CD4-positive, alpha-beta T cell (primary cell): ENCODE measurements at places on chromosomes 16 and 17. TPM values are rescaled to one million over a fixed set of nuclear protein-coding genes. Genes with fewer than 3 reads are reported as not detected.

DNA sequence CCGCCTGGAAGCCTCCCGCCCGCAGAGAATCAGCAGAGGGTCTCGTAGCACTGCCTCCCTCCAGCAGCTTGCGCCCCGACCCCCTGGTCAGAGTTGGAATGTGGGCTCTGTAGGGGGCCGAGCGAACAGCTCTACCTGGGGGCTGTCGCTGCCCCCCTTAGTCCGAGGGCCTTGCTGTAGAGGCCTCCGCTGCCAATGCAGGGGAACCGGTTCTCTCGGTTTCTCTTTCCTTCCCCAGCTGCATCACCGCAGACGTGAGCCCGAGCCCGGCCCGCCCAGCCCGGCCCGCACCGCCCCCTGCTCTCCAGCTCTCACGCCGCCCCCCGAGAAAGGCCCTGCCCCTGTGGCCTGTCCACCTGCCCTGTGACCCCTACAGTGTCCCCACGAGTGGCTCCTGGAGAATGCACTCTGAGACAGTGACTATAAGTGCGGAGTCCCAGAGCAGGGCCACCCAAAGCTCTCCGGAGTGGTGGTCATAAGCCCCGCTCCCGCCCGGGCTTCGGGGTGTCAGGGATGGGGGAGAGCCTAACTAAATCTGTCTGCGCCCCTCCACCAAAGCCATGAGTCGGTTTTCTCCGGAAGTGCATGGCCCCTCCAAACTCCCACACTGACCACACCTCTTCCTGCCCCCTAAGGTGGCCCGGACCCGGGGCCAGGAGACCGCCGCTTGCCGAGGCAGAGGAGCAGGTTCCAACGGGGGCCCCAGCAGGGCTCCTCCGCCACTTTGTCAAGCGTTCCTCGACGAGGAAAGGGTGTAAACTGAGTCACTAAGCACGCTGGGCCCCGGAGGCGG lies 1.7 kb downstream of the ARHGAP27 start:
- DNase-seq = no peak

- DNase-seq = no peak
Observed at GRCh38 chr16:78117391-78117790, 17.9 kb downstream of the WWOX start.

DNA sequence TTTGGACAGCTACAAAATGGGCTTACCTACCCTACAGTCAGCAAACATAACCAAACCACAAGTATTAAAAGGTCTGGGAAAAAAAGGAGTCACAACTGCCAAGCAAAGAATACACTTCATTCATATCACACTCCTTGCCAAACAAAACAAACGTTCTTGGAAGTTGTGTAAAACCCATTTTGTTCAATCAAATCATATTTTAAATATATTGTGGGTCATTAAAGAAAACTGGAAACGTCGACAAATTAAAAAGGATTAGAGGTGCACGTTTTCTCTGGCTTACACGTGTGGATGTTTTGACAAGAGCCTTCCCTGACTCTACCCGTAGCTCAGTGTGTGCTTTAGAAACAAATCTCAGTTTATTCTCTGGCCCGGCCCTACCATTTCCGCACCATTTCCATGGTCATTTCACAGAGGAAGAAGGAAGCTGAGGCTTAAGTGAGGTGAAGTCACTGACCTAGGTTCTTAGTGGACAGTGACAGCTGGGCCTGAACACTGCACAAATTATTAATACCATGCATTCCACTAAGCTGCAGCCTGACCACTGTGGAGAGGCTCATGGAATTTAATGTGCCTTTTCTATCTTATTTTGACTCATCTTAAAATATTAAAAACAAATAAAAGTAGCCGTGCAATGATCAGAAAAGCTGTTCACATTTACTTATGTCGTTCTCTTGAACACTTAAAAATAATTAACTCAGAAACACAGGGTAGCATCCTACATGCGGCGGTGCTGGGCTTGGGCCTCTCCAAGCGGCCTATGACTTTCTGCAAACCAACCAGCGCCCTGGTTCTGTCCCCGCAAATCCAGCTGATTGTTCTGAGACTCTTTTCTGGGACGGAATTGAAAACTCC lies 968 bp downstream of the CEP112 start:
- DNase-seq = no peak

DNA sequence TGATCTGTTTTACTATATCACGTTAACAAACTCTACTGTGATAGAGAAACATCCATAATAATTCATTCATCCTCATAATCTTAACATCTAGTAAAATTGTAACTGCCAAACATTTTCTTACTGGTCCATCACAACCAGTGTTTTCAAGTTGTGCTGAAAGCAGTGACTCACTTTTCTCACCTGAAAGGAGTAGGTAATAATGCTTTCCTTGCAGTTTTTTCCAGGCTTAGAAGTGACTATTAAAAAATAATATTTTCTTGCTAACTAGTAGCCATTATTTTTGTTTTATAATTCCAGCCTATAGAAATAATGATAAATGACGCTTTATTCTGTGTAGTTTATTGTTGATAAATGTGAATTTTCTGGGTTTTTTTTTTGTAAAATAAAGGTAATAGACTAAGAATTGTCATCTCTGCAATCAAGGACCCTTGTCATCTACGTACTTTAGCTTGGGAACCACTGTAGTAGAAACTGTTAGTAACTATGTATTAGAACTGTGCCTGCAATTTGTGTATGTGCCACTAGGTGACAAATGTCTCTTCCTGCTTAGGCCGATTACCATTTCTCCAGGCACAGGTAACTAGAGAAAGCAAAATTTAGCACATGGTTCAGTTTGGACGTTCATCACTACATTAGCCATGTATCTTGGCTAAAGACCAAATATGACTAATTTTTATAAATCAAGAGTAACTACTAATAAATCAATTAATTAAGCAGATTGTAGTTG lies 409.4 kb upstream of the ERCC4 start:
- no peak for DNase-seq

KRT39 gene
- not detected for total RNA-seq

EEF2KMT gene
- 2.2 TPM for total RNA-seq

GRCh38 chr16:79792076-79792475 lies 191.5 kb upstream of the MAF start:
- no peak for DNase-seq

MLYCD gene
- total RNA-seq = 5.3 TPM

- no peak for DNase-seq
Observed at GRCh38 chr16:24463196-24463945, 76.0 kb upstream of the RBBP6 start.

LSM12 gene
- total RNA-seq = 36.1 TPM

KRTAP2-3 gene
- total RNA-seq = not detected

DNA sequence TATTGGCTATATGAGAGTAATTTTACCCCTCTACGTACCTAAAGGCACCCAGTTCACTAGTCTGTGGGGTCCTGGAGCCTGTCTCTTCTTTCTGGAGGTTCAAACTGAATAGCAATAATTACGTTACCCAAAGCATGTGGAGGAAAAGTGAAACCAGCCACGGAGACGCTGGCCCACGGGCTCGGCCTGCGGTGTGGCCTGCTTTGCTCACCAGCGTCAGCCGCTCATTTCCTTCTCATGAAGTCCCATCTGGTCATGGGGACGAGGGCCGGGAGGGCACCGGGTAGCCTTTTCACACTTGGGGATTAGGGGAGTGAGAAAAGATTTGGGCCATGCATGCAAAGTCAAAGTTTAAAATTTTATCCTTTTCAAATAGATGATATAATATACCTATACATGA lies 26.9 kb downstream of the ELAC2 start:
- no peak for DNase-seq

GRCh38 chr16:77871932-77872331 lies 83.6 kb downstream of the VAT1L start:
- no peak for DNase-seq

DNA sequence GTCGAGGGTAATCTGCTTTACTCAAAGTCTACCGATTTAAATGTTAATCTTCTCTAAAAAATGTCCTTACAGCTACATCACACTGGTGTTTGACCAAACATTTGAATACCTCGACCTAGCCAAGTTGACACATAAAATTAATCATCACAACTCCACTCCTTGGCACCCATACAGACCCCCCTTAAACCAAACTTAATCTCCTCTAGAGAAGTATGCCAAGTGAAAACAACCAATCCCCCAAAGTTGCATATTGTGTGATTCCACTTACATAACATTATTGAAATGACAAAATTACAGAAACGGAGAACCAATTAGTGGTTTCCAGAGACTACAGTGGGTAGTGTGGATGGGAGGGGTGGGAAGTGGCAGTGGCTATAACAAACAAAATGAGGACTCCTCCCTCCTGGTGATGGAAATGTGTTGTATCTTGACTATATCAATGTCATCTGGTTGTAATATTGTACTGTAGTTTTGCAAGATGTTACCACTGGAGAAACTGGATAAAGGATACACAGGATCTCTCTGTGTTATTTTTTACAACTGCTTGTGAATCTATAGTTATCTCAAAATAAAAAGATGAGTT lies 39.4 kb downstream of the CAPNS2 start:
- no peak for DNase-seq

GRCh38 chr16:65700596-65700995 lies 578.7 kb upstream of the CDH11 start:
- no peak for DNase-seq

ZNF652 gene
- 34.9 TPM for total RNA-seq

SGSH gene
- 102 TPM for total RNA-seq

- DNase-seq = no peak
Observed at GRCh38 chr16:56672761-56673536, 3.3 kb downstream of the MT1H start.

GRIN2C gene
- not detected for total RNA-seq

HID1 gene
- 31.8 TPM for total RNA-seq

GRCh38 chr17:39929646-39930407 lies 2.3 kb downstream of the LRRC3C start:
- DNase-seq = no peak

IGFALS gene
- total RNA-seq = 0.67 TPM

DNA sequence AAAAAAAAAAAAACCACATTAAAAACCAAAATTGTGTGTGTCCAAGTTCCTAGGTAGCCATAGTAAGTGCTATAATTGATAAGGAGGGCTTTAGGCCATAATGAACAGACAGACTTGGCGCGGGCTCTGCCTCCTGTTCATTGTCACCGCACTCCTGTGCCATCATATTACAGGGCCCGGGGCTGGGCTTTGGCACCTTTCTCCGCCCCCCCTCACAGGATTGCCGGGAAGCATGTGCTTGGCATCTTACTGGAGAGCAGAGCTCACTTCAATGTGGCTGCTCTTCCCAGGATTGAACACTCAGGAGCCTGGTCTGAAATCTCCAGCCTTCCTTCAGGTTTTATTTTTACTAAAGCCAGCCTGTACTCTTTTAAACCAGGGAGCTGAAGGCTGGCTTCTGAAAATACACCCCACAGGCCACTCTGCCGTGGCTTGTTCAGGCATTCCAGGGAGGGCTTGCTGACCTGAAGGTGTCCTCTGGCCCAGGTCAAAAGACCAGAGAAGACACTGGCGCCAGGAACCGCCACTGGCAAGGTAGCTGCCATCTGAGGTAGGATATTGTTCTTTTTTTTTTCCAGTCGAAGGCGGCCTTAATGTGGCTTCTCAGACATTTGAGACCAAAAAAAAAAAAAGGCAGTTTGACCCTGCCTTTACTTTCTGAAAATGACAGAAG lies 39.3 kb downstream of the DHRS7B start:
- DNase-seq = no peak

- no peak for DNase-seq
Observed at GRCh38 chr16:69481901-69482341, 57.5 kb downstream of the CYB5B start.

TBX21 gene
- 12.3 TPM for total RNA-seq

- DNase-seq = no peak
Observed at GRCh38 chr17:60857556-60858080, 180.0 kb downstream of the BCAS3 start.

- DNase-seq = no peak
Observed at GRCh38 chr16:87729266-87729954, 36.4 kb downstream of the KLHDC4 start.

KRTAP1-5 gene
- total RNA-seq = not detected

- DNase-seq = no peak
Observed at GRCh38 chr16:31093132-31093703, 1.4 kb downstream of the VKORC1 start.

DNA sequence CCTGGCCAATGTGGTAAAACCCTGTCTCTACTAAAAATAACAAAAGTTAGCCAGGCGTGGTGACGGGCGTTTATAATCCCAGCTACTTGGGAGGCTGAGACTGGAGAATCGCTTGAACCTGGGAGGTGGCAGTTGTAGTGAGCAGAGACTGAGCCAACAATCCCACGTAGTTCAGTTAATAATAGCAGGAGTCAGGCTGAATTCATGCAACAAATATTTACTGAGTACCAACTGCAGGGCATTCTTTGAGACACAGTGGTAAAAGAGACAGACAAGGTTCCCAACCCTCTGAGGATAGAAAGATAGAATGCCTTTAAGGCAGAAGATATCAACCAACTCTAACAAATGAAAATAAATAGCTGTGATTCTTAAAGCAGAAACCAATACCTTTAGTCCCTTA lies 39.1 kb downstream of the SPOP start:
- DNase-seq = no peak

DNA sequence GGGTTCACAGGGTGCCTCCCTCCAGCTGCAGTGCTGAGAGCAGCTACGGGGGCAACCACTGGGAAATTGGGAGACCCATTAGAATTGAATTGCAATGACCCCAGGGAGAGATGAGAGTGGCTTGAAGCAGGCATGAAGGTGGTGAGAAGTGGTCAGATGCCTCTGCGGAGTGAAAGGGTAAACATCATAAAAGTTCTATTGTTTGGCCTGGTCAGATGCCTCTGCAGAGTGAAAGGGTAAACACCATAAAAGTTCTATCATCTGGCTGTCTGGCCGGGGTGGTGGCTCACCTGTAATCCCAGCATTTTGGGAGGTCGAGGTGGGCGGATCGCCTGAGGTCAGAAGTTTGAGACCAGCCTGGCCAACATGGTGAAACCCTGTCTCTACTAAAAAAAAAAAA lies 53.5 kb downstream of the TNFRSF13B start:
- no peak for DNase-seq

PPY gene
- not detected for total RNA-seq

DNA sequence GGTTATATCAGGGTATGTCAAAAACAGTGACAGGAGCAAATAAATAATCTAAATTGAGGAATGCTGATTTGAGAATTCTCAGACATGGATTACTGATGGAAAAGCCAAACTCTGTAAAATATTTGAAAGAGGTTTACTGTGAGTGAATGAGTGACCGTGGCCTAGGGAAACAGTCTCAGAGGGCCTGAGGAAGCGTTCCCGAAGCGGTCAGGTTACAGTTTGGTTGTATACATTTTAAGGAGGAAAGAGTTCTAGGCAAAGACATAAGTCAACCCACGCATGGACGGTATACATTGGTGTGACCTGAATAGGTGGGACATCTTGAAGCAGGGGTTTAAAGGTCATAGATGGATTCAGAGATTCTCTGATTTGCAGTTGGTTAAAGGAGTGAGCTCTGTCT lies 771.7 kb downstream of the KCNJ18 start:
- DNase-seq = no peak

DNA sequence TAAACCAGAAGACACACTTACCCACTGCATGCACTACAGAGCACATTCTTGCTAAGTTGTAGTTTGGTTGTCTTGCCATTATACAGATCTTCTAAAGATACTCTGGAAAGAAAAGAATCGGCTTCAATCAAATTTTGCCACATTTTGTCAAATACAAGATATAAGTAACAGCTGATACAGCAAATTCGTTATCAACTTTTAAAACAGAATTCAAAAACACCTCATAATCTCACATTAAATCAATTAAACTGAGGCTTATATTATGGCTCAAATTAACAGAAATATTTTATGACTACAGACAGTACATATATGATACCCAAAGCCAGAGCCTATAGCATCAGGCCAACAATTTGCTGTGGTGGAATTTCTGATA lies 5.4 kb downstream of the DNAJA2 start:
- no peak for DNase-seq

- no peak for DNase-seq
Observed at GRCh38 chr17:42268236-42268635, 8.0 kb downstream of the STAT5B start.

CCDC200 gene
- 0.47 TPM for total RNA-seq

WDR90 gene
- total RNA-seq = 10.3 TPM

DNAI2 gene
- total RNA-seq = 0.66 TPM

NHLRC4 gene
- 0.55 TPM for total RNA-seq

IGF2BP1 gene
- total RNA-seq = not detected
